Activated T-helper 2 cell treated with anti-CD3 and anti-CD28 coated beads, Interferon-gamma antibody, Interleukin-2, Interleukin-4, amounts not matched to agents 10 μg/mL and 5 μg/mL and 100 μg/mL, durations not matched to agents 14 hours and 24 hours and 36 hours (primary cell): ENCODE measurements at places on chromosomes 3 and 15. TPM values are rescaled to one million over a fixed set of nuclear protein-coding genes. Genes with fewer than 3 reads are reported as not detected.

DNA sequence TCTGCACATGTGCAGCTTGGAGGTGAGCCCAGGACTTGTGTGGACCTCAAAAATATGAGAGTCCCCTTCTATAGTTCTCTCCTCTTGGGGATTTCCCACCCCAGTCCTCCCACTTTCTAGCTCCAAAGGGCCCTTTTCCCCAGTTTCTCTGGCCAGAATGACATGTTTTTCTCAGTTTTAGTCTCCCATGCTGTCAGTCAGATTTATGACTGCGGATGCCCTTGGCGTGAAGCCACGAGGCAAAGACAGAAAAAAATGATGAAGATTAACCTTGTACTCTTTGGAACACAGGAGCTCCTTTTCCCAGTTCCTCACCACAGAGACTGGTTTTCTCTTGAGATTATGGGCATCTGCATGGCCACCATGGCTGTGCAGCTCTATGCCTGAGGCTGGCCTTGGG, 72.0 kb upstream of the TTBK2 start:
- peaks cover 13% of the 10 kb centered on the region for H3K4me1 ChIP-seq
- no peak overlapping the region for H3K27ac ChIP-seq
- DNase-seq: no peak
- no peaks in the 10 kb centered on the region for H3K27me3 ChIP-seq

DNA sequence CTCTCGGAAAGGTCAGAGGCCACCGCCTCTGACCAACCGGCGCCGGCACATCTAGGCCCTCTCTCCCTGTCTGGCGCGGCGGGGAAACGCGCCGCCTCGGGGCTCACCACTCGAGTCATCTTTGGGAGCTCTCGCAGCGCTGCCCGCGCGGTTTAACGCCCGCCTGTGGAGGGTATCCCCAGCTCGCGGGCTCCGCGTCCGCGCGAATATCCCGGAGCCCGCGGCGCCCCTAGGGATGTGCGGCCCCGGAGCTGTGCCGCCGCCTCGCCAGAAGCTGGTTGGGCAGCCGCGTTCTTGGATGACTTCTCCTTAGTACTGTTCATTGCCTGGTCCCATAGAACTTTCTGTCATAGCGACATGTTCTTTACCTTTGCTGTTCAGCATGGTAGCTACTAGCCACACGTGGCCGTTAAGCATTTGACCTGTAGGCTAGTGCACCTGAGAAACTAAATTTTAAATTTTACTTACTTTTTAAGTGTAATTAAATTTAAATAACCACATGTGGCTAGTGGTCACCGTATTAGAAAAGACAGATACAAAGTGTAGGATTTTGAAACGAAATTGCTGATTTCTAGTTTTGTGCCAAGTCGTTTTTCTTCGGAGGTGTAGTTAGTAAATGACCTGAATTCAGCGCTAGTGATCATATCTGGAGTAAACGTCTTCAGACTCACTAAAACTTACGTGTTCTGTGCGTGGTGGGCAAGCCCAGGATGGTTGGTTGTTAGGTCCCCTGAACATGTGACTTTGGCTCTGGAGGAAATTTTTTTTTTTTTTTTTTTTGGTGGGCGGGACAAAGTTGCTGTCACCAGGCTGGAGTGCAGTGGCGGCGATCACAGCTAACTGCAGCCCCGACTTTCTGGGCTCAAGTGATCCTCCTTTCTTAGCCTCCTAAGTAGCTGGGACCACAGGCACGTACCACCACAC, 835 bp downstream of the ARIH2 start:
- DNase-seq: peak; percentile 54
- peaks cover 23% of the 10 kb centered on the region for H3K4me1 ChIP-seq
- H3K27ac ChIP-seq: peak overlapping the region; percentile 98
- H3K36me3 ChIP-seq: peaks cover 24% of the 10 kb centered on the region
- no peaks in the 10 kb centered on the region for H3K27me3 ChIP-seq

GRCh38 chr3:13530241-13531009, 18.5 kb upstream of the FBLN2 start:
- H3K4me3 ChIP-seq: no peak overlapping the region
- H3K36me3 ChIP-seq: no peaks in the 10 kb centered on the region
- H3K4me1 ChIP-seq: no peaks in the 10 kb centered on the region
- no peak overlapping the region for H3K27ac ChIP-seq
- H3K27me3 ChIP-seq: no peaks in the 10 kb centered on the region

- no peak for DNase-seq
- H3K4me1 ChIP-seq: peaks cover 33% of the 10 kb centered on the region
- H3K27ac ChIP-seq: peak overlapping the region; percentile 90
- no peaks in the 10 kb centered on the region for H3K27me3 ChIP-seq
These were observed 555 bp downstream of the TM2D3 start for GRCh38 chr15:101651554-101652097.

DNA sequence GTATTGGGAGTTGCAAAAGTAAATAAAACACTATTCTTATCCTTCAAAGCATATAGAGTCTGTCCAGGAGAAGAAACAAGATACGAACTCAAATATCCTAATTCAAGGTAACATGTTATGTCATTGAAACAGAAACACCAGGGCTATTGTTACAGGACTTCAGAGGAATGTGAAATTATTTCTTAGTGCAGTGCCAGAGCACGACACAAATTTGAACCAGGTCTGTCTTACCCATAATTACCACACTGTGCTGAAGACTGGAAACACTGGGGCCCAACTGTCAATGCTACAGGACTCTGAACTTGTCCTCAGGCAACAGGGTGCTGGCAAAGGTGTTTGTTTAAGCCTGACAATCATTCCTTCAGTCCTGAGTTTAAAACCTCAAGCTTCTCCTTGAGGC, 633.6 kb upstream of the UBE2E2 start:
- no peak for DNase-seq
- no peaks in the 10 kb centered on the region for H3K27me3 ChIP-seq
- no peak overlapping the region for H3K4me3 ChIP-seq
- no peaks in the 10 kb centered on the region for H3K4me1 ChIP-seq

DNA sequence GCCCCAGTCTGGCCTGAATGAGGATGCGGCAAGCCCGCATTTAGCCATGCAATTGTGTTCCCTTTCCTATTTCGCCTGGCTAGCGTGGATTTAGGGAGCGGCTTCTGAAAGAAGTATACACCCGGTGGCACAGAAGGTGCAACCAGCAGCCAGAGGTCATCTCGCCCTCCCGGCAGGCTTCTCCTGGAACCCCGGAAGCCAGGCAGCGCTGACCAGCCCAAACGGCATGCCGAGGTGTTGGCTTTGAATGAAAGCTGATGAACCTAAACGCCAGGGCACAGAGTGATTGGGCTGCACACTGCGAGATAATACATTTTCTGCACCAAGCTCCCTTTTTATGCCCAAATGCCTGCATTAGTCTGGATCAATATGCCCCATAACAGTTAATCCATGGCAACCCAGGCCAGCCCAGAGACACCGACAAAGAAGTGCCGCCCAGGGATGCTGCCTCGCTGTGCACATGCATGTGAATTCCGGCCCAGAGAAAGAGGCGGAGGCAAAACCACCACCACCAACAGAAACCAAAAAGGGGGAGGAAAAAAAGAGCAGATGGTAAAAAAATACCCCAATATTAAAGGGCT, 1.4 kb downstream of the SRGAP3 start:
- peaks cover 25% of the 10 kb centered on the region for H3K4me1 ChIP-seq
- peaks cover 8% of the 10 kb centered on the region for H3K27me3 ChIP-seq
- DNase-seq: no peak
- no peaks in the 10 kb centered on the region for H3K36me3 ChIP-seq
- H3K27ac ChIP-seq: no peak overlapping the region

DNA sequence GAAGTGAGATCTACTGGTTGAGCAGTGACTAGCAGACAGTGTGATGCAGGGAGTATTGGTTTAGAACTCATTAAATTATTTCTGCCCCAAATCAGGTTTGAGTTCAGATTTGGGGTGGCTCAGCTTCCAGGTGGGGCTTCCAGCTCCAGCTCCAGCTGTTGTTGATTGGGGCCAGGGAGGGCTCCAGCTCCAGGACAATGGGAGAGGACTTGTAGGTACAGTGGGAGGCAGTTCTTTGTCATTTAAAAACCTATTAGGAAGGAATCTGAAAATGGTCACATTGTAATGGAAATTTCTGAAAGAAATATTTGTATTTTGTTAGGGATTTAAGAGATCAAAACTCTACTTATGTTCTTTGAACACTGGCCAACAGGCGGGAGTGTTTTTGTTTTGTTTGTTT, 97.0 kb downstream of the FNDC3B start:
- peak overlapping the region; percentile 1 for H3K27ac ChIP-seq
- no peak for DNase-seq
- H3K4me1 ChIP-seq: peaks cover 63% of the 10 kb centered on the region
- peaks cover 25% of the 10 kb centered on the region for H3K36me3 ChIP-seq
- H3K27me3 ChIP-seq: no peaks in the 10 kb centered on the region

DNA sequence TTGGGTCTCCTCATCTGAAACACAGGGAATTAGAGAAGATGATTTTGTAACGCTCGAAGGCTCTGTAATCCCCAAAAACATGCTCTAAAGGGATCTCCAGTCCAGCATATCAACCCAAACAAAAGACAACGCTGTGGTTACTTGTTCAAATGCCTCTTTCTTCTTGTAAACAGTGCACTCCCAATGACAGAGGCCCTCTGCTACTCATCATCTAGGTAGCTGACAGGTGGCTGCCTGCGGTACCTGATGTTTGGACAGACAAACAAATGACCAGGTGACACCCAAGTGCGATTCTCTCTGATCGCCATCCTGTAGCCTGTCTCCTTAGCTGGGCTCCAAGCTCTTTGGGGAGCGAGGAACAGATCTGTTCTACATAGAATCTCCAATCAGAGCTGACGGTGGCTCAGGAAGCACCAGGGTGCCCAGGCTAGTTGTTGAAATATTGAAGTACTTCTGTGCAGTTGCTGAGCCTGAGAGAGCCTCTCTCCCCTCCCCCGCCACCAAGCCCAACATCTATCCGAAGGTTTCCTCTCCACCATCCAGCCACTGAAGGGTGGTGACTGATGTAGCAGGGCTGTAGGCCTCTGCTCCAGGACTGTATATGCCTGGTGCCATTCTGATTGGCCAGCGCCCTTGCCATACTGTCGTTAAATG, 238.7 kb downstream of the XXYLT1 start:
- no peaks in the 10 kb centered on the region for H3K36me3 ChIP-seq
- DNase-seq: no peak
- no peaks in the 10 kb centered on the region for H3K4me1 ChIP-seq
- no peak overlapping the region for H3K27ac ChIP-seq

- H3K27me3 ChIP-seq: no peaks in the 10 kb centered on the region
- H3K4me3 ChIP-seq: peak overlapping the region; percentile 100
- peak overlapping the region; percentile 96 for H3K27ac ChIP-seq
- no peak for DNase-seq
These were observed 378 bp upstream of the FEM1B start for GRCh38 chr15:68277131-68277602.

GRCh38 chr15:52228921-52229320, 37.7 kb upstream of the GNB5 start:
- H3K27ac ChIP-seq: no peak overlapping the region
- H3K27me3 ChIP-seq: no peaks in the 10 kb centered on the region
- no peak overlapping the region for H3K4me3 ChIP-seq
- H3K36me3 ChIP-seq: no peaks in the 10 kb centered on the region
- H3K4me1 ChIP-seq: peaks cover 22% of the 10 kb centered on the region

DNA sequence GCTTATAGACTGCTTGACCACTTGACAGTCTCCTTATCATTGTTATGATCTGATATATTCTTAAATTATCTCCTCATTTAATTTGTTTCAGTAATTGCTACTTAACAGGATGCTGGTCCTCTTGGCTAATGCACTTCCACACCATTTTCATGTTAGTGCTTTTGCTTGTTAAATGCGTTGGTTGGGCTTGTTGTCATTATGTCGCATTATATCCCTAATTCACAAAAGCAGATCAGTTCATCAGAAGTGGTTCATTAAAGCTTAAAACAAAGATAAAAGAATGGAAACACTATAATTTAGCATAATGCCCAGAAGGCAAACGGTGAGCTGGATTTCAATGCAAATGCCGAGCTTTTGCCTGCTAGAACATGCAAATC, 17.1 kb upstream of the EHHADH start:
- no peak overlapping the region for H3K27ac ChIP-seq
- H3K4me1 ChIP-seq: no peaks in the 10 kb centered on the region
- H3K27me3 ChIP-seq: peaks cover 6% of the 10 kb centered on the region
- H3K4me3 ChIP-seq: no peak overlapping the region

DNA sequence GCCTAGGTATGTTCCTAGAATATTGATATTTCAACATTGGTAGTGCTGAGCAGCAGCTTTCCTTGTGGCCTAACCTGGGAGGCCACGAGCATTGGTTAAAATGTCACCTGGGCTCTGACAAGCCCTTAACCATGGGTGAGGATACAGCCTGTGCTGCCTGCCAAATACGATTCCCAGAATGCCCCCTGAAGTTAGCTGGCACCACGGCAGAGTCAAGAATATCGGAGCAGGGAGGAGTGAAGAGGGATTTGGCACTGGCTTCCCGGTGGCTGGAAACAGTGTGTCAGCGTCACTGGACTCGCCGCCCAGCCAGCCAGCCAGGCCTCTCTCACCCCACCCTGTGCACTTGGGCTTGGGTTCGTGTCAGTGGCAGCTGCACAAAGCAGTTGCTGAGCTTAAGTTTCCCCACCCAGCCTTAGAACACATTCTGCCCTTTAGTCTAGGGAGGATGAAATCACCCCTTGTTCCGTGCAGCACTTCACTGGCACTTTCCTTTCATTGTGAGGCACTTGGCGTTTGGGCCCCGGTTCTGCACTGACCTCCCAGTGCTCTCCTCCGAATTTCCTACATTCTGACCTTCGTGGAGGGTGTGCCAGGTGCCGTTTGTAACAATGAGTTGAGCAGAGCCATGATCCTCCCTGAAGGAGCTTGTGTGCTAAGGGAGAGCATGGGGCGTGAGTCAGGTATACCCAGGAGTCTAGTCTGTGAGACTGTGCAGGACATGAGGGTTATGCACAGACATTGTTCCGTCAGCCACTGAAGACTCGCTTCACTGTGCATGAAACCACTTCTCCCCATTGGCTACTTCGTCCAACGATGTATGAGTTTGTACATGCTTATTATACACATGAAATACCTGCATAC, 152.8 kb upstream of the BHLHE40 start:
- H3K27ac ChIP-seq: peak overlapping the region; percentile 93
- peak overlapping the region; percentile 74 for H3K4me3 ChIP-seq
- H3K27me3 ChIP-seq: no peaks in the 10 kb centered on the region
- peaks cover 92% of the 10 kb centered on the region for H3K4me1 ChIP-seq

DNA sequence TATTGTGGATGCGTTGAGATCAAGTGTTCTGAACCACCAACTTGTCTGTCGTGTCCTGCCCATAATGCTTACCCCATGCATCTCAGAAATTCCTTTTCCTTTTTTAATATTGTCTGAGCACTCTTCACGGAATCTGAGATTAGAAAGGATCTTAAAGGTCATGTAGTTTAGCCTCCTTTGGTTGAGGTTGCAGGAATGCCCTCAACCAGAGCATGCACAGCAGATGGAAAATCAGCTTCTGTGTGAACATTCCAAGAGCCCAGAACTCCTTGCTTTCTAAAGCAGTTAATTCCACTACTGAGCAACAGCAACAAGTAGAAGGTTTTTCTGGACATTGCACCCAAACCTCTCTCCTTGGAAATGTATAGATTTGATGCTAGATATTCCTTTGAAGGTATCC, 153.7 kb downstream of the TPRG1 start:
- DNase-seq: no peak
- peak overlapping the region; percentile 100 for H3K27ac ChIP-seq
- H3K4me3 ChIP-seq: no peak overlapping the region
- peaks cover 84% of the 10 kb centered on the region for H3K36me3 ChIP-seq
- no peaks in the 10 kb centered on the region for H3K27me3 ChIP-seq
- peaks cover 83% of the 10 kb centered on the region for H3K4me1 ChIP-seq

Gene GUCA1C
- not detected in 2 replicates for total RNA-seq

Gene CD80
- 6.8 TPM in 2 replicates for total RNA-seq

Gene SLC35G2
- total RNA-seq: 7.3 and 7.7 TPM in 2 replicates

Gene SCAMP5
- 0.89 and 0.99 TPM in 2 replicates for total RNA-seq

Gene CLDN1
- 5.7 and 6.0 TPM in 2 replicates for total RNA-seq

Gene GXYLT2
- 0.05 TPM in 1 of 2 replicates, not detected in the other for total RNA-seq

Gene CACNA2D3
- total RNA-seq: not detected in 2 replicates

Gene DAG1
- total RNA-seq: 17.0 and 25.9 TPM in 2 replicates

Gene ROPN1
- not detected in 2 replicates for total RNA-seq

Gene LRRC31
- total RNA-seq: 0.07 TPM in 1 of 2 replicates, not detected in the other
